ENCODE measurements at places on chromosomes 4 and X. TPM values are rescaled to one million over a fixed set of nuclear protein-coding genes. Genes with fewer than 3 reads are reported as not detected.

- no peaks in the 10 kb centered on the region for H3K27me3 ChIP-seq
- no peak overlapping the region for H3K4me3 ChIP-seq
- H3K4me1 ChIP-seq = peaks cover 6% of the 10 kb centered on the region
- no peak overlapping the region for H3K27ac ChIP-seq
- no peak for DNase-seq
Observed at GRCh38 chrX:97402903-97403302, 519.2 kb downstream of the RPA4 start.

- no peak overlapping the region for H3K4me3 ChIP-seq
- H3K27ac ChIP-seq = no peak overlapping the region
- H3K27me3 ChIP-seq = no peaks in the 10 kb centered on the region
- DNase-seq = no peak
- no peaks in the 10 kb centered on the region for H3K36me3 ChIP-seq
Observed at GRCh38 chrX:42772874-42773273, 5.1 kb downstream of the PPP1R2C start.

GRCh38 chr4:100106982-100107381 lies 83.3 kb downstream of the DDIT4L start:
- H3K4me1 ChIP-seq = no peaks in the 10 kb centered on the region
- no peaks in the 10 kb centered on the region for H3K36me3 ChIP-seq
- no peak overlapping the region for H3K4me3 ChIP-seq
- H3K27ac ChIP-seq = no peak overlapping the region

DNA sequence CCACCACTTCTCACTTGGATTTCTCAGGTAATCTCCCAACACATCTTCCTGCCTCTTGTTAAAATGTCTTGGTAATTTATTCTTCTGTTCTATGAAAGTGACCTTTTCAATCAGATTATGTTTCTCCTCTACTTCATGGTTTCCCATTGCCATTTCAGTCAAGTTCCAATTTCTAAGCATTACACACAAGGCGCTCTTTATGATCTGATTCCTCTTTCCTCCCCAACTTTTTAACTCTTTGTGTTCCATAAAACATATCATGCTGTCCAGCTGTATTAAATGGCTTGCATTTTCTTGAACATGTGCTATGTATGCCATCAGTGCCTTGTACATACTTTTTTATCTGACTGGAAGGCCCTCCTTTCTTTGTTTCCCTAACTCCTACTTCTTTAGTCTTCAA lies 13.1 kb upstream of the ART3 start:
- no peak overlapping the region for H3K4me3 ChIP-seq
- no peaks in the 10 kb centered on the region for H3K36me3 ChIP-seq
- H3K4me1 ChIP-seq = no peaks in the 10 kb centered on the region
- H3K27ac ChIP-seq = no peak overlapping the region

The DCAF8L2 gene
- total RNA-seq = not detected

The CETN2 gene
- total RNA-seq = 42.3 TPM

The MAGEA9B gene
- total RNA-seq = not detected

The ARAP2 gene
- 1.4 TPM for total RNA-seq
